Right renal cortex interstitium (tissue), 3 donors: ENCODE measurements at places on chromosomes 3 and 15. TPM values are rescaled to one million over a fixed set of nuclear protein-coding genes. Genes with fewer than 3 reads are reported as not detected.

RASGRF1 gene
- 0.21 TPM for polyA plus RNA-seq

SHC4 gene
- polyA plus RNA-seq, result 3.0 TPM

VILL gene
- polyA plus RNA-seq, result 10.0 TPM

A4GNT gene
- polyA plus RNA-seq, result 0.83 TPM

SHF gene
- polyA plus RNA-seq, result 15.3 TPM

THAP10 gene
- 9.4 TPM for polyA plus RNA-seq

IQCF5 gene
- polyA plus RNA-seq, result not detected

CMTM7 gene
- 43.8 TPM for polyA plus RNA-seq

PLIN1 gene
- polyA plus RNA-seq, result 0.74 TPM

- DNase-seq, result no peak
Observed at GRCh38 chr3:46865031-46865507, 1.8 kb upstream of the MYL3 start.

DNA sequence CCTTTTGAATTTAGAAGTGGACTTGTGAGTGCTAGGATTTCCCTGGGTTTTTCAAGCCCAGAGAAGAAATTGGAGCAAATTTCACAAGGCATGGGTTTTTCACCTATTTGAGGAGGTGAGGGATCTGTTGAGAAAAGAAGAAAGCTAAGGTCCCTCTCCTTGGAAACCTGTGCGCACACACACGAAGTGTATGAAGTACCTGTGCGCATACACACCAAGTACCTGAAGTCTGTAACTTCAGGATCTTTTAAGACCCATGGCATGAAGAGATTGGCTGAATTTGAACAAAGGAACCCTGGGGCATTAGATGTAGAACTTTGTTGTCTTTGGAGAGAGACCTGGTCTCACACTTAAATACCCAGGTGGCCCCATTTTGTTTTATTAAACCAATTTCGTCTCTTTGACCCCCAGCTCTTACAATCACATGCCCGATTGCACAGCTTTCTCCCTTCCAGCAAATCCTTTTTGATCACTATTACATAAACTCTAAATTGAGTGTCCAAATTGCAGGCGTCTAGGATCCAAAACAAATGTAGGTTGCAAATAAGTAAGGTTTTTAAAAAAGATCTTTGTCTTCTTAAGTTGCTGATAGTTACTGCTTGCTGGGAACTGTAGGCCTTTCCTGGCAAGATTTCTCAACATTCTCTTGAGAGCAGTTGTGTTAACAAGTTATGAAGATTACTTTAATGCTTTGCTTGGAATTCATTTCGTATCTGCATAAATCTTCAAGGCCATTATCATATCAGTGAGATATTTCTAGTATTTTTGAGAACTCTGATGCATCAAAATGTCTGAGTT, 64.3 kb downstream of the CMTM8 start:
- DNase-seq, result no peak

DNA sequence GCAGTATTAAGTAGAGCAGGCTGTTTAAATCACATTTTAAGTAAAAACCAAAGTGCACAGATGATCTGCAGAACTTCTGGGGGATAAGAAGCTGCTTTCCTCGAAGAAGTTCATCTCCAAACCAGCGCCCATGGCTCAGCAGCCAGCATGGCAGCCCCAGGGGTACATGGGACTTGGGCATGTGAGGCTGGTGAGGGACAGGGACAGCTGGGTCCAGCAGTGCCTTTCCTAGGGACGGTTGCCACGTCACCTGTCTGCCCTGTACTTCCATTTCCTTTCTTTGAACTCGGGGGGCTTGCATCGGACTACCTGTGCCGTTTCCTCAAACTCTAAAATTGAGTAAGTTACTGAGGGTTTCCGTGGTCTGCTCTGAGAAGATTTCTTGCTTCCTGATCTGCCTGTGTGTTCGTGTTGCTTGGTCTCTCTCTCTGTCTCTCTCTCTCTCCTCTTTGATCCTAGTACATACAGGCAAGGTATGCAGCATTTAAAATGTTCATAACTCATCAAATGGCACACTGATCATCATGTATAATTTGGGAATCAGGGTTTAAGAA, 67.6 kb downstream of the IGF1R start:
- DNase-seq, result no peak

- no peak for DNase-seq
Observed at GRCh38 chr15:59993950-59994401, 10.1 kb upstream of the FOXB1 start.

GRCh38 chr15:68378595-68378994, 53.4 kb downstream of the ITGA11 start:
- DNase-seq, result no peak

GRCh38 chr15:42080919-42081830, 13.2 kb downstream of the PLA2G4D start:
- no peak for DNase-seq

GRCh38 chr3:108108416-108108815, 17.6 kb upstream of the CD47 start:
- DNase-seq, result no peak

- DNase-seq, result no peak
Observed at GRCh38 chr3:39751286-39751685, 58.1 kb upstream of the MYRIP start.

DNA sequence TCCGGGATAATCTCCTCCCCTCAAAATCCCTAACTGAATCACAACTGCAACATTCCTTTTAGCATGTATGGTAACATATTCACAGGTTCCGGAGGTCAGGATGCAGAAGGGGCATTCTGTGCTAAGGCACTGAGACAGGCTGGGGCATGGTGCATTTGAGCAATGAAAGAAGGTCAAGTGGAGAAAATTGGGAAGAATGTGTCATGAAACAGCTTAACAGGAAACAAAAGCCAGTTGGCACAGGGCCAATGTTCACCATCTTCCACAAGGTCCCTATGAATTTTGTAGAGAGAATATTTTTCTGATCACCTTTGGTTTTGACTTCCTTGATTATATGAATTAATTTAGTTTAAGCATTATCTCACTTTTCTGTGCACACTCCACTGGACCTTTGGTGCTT, 587.7 kb upstream of the NR2F2 start:
- no peak for DNase-seq

GRCh38 chr3:138349926-138350665, 1.7 kb downstream of the MRAS start:
- no peak for DNase-seq

DNA sequence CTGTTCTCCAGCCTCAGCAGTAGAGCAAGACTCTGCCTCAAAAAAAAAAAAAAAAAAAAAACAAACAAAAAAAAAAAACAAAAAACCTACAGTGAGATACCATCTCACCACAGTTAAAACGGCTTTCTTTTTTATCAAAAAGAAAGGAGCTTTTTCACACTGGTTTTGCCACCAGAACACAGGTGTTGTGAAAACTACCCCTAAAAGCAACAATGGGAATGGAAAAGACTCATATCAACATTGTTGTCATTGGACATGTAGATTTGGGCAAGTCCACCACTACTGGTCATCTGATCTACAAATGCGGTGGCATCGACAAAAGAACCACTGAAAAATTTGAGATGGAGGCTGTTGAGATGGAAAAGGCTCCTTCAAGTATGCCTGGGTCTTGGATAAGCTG, 24.8 kb upstream of the SLC25A38 start:
- no peak for DNase-seq

DNA sequence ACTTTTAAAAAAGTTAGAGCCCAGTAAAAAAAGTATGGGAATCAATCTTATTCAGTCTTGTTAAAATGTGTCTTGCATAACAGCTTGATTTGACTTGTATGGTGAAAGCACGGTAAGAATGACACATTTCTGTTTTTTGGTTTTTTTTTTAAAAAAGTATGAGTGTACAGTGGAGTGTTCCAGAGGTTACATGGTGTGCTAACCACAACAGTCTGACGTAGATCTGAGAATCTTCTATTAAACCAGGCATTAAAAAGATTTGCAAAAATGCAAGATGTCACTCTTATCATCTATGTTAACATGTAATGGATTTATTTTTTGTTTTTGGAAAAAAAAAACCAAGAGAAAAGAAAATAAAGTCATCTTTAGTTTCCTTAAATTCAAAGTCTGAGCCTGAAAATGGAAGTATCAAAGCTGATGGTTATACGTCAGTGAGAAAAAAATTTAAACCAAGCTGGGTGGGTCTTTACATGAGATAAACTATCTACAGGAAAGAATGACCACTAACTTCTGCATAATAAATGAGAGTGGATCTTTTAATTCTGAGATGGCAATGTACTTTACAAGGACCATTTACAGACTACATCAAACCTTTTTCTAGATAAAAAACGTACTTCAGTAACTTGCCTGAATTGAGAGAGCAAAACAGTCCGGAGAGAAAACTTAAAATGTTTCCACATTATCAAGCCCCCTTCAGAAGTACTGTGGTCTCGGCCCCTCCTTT, 1.6 kb downstream of the GABPB1 start:
- peak; percentile 13 for DNase-seq

DNA sequence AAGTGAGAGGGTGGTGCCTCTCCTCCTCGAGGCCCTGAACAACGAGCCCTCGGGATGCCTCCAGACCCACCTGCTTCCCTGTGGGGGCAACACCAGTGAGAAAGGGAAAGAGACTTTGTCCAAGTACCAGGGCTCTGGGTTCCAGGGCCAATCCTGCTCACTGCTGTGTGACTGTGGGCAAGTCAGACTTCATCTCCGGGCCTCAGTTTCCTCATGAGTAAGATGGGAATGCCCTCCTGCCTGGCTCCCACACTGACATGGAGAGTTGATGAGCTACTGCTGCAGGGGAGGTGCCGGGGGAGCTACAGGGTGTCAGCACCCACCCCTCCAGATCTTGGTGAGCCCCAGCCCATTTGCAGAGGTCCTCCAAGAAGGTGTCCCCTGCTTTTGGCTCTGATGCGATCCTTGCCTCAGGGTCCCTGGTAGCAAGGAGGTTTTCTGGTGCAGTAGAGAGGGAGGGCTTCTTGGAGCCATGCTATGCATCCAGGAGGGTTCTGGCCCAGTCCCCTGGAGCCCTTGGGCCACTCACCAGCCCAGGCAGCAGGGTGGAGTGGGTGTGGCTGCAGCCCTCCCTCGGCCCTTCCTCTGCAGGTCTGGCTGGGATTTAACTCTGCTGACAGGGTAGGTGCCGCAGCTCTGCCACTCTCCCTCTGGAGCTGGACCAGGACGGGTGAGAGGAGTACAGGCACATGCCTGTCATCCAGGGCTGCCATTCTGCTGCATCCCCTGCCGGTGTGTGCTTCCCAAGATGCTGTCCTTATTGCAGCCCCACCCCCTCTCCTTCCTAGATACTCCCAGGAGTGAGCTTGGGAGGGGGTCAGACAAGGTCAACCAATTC, 26.9 kb downstream of the LOXL1 start:
- no peak for DNase-seq
